ENCODE measurements at places on chromosomes 6 and 20.
A peak's percentile ranks its signal among the peaks of the same experiment; 100 is the strongest.

GRCh38 chr6:107968081-107968480, 10.1 kb upstream of the SEC63 start:
- DNase-seq, result no peak

- DNase-seq, result no peak
Measured at GRCh38 chr20:19631410-19631809, 126.6 kb upstream of the RIN2 start.

DNA sequence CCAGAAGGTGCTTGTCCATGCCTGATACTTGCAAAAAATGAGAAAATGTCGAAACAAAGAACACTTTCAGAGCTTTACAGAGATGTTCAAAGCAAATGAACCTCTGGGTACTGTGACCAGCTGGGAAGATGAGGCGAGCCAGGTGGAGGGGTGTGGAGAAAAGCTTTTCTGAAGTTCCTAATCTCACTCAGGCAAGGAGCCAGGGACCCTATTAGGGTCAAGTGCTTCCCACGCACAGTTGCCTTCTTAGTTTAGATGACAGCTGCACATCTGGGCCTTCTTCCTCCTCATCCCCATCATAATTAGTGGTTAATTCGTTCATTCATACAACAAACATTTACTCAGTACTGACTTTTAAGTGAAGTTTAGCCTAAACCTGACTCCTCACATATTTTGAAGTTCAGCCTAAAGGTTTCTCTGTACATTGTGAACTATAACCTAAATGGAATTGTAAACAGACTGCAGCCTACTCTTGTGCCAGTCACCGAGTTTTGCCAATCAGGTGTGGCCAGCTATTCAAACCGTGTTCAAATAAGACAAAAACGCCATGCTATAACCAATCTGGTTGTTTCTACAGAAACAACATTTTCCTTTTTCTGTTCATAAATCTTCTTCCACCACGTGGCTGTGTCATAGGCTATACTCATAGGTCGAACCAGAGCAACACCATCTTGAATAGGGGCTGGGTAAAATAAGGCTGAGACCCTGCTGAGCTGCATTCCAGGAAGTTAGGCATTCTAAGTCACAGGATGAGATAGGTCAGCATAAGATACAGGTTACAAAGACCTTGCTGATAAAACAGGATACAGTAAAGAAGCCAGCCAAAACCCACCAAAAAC, 19.3 kb upstream of the AHCY start:
- DNase-seq, result no peak

DNA sequence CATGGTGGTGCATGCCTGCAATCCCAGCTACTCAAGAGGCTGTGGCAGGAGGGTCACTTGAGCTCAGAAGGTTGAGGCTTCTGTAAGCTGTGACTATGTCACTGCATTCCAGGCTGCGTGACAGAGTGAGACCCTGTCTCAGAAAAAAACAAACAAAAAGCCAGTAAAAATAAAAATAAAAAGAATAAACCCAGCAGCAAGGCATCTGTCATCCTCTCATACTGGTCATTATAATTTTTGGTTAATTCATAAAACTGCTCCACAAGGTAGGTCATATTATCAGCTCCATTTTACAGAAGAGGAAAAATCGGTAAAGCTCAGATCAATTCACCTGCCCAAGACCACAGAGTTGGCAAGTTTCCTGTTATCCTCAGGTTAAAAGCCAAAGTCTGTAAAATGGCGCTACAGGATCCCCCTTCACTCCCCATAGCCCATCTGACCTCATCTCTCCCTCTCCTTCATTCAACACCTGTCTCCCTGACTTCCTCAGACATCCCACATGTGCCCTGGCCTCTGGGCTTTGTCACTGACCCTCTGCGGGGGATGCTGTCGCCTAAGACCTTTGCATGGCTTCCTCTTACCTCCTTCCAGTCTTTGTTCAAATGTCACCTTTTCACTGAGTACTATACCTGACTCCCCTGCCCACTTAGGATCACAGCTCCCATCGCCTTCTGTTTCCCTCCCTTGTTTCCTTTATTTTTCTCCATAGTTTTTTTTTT, 213.2 kb upstream of the ZNF217 start:
- DNase-seq, result no peak

GRCh38 chr6:108728826-108729225, 119.4 kb upstream of the ARMC2 start:
- no peak for DNase-seq

DNA sequence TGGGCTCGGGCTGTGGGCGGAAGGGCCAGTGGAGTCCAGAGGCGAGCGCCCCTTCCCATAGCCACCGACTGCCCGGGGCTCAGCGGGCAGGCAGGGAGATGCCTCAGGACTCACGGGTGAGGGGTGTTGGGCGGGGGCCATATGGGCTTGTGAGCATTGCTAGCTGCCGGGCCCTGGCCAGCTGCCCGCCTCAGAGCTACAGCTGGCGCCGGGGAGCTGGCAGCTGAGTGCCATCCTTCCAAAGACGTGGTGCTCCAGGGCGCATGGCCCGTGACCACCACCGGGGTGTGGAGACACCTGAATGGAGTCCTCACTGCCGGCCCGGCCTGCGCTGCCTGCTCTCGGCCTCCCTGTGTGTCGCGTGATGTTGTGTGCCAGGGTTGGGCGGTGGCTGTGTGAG, 10.6 kb upstream of the RBBP8NL start:
- DNase-seq, result no peak

DNA sequence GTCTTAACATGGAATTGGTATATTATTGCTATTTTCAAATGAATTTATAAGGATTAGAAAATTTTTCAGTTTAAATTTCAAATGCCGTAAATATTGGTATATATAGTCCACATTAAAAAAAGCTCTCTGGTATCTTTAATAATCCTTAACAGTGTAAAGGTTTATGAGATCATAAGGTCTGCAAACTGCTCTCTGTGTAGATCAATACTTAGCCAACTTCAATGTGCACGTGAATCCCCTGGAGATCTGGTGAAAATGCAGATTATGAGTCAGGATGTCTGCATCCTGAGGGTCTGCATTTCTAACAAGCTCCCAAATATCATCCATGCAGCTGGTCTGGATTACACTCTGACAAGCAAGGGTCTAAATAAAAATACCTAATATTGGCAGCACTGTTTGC, 43.5 kb downstream of the LAMA4 start:
- DNase-seq, result no peak

DNA sequence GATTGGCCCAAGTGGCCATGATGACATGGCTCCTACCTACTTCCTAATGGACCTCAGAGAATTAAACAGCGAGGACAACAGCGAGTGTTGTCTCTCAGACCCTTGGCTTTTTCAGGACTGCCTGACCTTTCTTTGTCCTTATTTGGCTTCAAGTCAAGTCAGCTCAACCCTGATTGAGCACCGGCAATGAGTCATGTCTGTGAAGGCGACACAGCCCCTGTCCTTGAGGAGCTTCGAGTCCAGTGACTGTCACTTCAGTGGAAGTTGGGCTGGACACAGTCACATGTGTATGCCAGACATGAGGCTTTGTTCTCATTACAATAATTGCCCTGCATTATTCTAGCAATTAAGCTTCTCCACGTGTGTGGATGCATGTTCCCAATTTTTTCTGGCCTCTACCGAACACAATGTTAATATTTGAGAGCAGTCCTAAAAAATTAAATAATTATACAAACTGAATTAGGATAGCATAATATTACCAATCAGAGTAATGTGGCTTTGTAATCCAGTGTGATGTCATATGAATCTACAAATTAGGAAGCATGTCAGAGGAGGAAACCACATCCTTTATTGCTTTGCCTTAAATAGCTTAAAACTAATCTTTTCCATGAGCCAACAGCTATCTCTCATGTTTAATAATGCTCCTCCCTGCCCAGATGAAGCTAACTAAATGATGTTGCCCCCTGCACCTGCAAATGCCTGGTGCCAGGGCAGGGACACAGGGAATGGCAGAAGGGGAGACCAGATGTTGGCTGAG, 178.6 kb downstream of the CDH26 start:
- no peak for DNase-seq

GRCh38 chr6:107713563-107713962, 110.5 kb downstream of the SCML4 start:
- DNase-seq, result no peak

DNA sequence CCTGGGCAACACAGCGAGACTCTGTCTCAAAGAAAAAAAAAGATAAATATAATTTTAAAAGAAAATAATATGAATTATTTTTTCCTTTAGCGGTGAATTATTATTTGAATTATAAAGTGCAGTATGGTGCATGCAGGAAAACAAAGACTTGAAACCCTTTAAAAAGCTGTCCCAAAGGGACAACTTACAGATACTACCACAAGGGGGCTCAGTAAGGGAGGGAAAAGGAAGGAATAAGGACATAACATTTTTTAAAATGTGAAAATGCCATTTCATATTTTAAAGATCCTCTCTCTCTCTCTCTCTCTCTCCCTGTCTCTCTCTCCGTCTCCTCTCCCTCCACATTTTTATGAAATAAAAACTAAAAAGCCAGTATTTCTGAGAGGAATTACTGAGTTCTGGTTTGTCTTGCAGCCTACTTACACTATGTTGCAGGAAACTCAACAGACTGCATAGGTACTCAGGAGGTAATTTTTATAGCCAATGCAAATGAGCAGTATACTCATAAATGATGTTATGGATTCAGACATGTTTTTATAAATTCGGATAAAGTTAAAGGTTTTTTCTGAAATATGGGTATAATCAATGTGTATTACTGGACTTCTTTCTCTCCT, 455.0 kb upstream of the GJE1 start:
- DNase-seq, result peak; percentile 36

GRCh38 chr6:74113901-74114300, 417.9 kb downstream of the CD109 start:
- DNase-seq, result no peak

- no peak for DNase-seq
Measured at GRCh38 chr20:59643615-59644061, 39.3 kb downstream of the PHACTR3 start.

DNA sequence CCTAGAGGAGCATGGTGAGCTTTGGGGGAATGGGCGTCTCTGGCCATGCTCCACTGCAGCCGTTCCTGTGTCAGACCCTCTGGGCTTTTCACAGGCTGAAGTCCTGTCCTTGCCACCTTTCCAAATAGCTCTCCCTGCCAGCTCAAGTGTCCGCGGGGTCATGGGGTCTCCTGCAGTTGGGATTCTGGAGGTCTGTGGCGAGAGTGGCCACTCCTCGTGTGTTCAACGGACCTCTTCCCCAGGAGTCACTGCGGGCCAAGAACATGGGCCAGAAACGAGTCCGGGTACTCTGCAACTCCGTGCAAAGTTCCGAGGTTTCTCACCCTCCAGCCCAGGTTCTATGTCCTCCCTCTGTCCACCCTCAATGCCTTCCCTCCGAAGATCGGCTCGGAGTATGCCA, 4.7 kb downstream of the OR2B3 start:
- DNase-seq, result no peak

DNA sequence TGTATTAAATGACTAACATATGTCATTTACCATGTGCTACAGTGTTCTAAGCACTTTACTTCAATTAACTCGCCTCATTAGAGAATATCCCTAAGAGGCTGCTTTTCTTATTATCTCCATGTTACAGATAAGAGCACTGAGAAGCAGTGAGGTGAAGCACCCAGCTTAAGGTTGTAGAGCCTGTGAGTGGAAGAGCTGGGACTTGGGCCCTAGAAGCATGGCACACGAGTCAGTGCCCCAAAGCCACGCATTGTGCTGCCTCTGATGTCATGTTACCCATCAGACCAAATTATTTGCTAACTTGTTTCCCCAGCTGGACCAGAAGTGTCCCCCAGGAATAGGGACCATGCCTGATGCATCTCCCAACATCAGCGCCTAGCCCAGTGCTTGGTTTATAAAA, 34.1 kb downstream of the POFUT1 start:
- DNase-seq, result no peak

DNA sequence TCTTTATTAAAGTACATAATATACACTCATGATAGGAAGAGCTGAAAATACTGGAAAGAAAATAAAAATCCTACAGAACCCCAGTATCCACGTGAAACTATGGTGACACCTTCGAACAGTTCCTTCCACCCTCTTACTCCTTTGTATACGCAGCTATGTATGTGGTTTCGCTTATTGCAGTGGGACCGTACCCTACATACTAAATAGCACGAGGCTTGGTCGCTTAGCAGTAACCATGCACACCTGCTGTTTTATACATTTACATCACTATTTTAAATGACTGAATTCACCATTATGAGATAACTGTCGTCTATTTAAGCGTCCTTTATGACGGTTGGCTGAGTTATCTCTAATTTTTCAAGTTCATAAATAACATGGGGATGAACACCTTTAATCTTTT, 400.1 kb downstream of the CDH4 start:
- no peak for DNase-seq

GRCh38 chr6:1688396-1688795, 78.7 kb downstream of the FOXC1 start:
- no peak for DNase-seq

- DNase-seq, result no peak
Measured at GRCh38 chr6:108210556-108210955, 44.7 kb downstream of the NR2E1 start.

DNA sequence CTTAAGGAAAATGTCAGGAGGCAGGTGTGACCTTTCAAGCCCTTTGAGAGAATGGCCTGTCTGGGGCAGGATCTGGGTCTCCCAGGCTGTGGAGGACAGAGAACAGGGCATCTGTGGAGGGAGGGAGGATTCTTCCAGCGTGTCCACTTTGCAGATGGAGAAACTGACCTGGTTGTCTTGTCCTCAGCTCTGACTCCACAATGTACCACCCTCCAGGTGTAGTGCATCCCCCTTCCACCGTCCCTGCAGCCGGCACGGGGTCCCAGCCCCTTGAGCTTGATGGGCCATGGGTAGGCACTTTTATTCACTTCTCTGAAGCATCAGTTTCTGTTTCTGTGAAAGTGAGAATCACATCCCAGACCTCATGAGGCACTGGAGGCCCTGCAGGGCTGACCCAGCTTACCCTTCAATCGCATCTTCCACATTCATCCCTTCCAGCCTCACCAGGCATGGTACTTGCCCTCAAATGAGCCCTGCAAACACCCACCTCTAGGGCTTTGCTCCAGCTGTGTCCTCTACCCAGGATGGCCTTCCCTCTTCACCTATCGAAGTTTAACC, 4.6 kb upstream of the TGM2 start:
- DNase-seq, result no peak
